ENCODE measurements at places on chromosomes 12 and 14.

- no peak for DNase-seq
Observed at GRCh38 chr14:92004062-92004461, 35.8 kb downstream of the TRIP11 start.

DNA sequence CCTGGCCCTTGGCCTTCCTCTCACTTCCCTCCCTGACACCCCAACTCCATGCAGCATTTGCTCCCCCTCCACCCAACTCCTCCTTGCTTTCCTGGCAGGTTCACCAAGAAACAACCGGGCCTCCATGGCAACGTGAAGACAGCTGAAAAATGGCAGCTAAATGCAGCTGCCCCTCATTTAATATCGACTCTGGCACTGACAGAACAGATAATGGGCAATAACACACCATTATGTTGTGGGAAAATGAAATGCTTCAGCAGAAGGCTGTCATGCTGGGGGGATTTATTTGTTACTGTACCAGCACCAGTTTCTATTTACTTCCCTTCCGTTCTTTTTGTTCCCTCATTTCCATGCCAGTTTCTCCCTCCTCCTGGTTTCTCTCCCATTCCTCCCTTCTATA is 440.8 kb downstream of the NRXN3 start:
- no peak for DNase-seq

GRCh38 chr12:56947633-56948456 is 9.6 kb downstream of the RDH16 start:
- DNase-seq: no peak

- DNase-seq: no peak
Observed at GRCh38 chr12:22535478-22535877, 8.9 kb downstream of the C2CD5 start.

Measured in activated B cell treated with CpG ODN at 0.5 μM for 24 hours (primary cell).